CD4-positive, alpha-beta T cell (primary cell): ENCODE measurements at places on chromosomes 4 and X.

DNA sequence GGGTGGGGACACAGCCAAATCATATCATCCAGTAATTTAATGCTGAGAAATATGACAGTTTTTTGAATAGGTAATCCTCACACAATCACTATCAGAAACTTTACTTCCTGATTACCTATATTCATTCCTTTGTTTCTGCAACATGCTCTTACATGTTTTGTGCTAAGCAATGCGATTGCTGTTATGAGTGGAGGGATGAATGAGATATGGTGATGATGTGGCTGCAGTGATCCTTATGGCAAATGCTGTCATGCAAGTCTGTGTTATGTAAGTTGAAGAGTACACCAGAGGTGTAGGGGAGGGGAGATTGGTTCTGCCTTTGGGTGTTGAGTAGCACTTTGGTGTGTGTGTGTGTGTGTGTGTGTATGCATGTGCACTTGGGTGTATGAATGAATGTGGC is 14.6 kb downstream of the HERC3 start:
- no peak for DNase-seq

DNA sequence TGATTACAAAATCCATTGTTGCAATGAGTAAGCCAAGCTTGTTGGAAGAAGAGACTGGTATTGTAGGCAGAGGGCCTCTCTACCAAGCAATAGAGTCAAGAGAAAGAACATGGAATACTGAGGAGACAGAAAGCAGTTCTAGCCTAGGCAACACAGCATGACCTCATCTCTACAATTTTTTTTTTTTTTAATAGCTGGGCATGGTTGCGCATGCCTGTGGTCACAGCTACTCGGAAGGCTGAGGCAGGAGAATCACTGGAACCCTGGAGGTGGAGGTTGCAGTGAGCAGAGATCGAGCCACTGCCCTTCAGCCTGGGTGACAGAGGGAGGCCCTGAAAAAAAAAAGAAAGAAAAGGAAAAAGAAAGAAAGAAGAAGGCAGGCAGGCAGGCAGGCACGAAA is 11.7 kb upstream of the ZBTB33 start:
- no peak for DNase-seq

GRCh38 chrX:93538575-93538974 is 134.8 kb downstream of the NAP1L3 start:
- DNase-seq = no peak

DNA sequence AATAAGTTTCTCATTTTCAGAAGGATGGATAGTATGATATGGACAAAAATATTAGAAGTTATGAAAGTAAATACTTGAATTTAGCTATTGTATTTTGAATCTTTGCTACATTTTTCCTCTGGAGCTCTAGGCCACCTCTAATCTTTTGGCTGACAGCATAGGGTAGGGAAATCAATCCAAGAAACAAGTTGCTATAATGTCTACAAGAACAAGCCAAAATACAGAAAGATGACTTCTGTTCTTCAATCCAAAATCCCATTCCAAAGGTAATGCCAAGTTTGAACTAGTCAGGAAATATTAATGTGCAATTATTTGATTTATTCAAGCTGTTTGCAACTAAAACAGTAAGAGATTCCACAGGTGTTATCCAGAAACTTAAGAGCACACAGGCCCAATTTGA is 1323.1 kb downstream of the ADGRL3 start:
- no peak for DNase-seq

DNA sequence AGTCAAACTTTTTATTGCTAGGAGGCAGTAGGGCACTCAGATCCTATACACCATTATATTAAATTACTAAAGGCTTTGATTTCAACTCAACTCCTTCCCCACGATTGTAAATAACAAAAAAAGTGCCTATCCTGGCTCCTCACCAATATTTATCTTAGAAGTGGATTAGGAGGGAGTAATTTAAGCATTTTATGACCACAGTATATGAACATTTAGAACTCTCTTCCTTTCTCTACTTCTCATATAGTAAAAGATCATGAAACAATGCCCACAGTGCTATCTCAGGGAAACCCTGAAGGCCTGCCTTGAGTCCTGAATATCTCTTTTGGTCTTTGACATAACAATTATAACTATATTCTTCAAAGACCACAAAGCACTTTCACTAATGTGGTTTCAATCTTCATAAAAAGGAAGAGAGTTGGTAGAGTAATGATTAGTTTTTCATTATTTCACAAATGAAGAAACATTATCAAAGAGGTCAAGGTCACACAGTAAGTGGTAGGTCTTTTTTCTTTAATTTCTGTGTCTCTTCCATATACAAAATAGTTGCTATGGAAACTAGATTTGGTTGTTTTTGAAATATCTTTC is 29.1 kb upstream of the ADH1C start:
- no peak for DNase-seq

DNA sequence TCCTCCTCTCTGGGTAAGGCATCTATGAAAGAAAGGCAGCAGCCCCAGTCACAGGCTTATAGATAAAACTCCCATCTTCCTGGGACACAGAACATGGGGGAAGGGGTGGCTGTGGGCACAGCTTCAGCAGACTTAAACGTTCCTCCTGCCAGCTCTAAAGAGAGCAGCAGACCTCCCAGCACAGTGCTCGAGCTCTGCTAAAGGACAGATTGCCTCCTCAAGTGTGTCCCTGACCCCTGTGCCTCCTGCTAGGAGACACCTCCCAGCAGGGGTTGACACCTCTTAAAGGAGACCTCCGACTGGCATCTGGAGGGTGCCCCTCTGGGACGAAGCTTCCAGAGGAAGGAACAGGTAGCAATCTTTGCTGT is 89.9 kb downstream of the EFHC2 start:
- DNase-seq = no peak
